ENCODE measurements at places on chromosomes 3 and 15.

GRCh38 chr3:126514161-126514560 lies 3.4 kb downstream of the UROC1 start:
- no peak for DNase-seq

- no peak for DNase-seq
These were observed 305.0 kb upstream of the C2CD4B start for GRCh38 chr15:62469874-62470688.

DNA sequence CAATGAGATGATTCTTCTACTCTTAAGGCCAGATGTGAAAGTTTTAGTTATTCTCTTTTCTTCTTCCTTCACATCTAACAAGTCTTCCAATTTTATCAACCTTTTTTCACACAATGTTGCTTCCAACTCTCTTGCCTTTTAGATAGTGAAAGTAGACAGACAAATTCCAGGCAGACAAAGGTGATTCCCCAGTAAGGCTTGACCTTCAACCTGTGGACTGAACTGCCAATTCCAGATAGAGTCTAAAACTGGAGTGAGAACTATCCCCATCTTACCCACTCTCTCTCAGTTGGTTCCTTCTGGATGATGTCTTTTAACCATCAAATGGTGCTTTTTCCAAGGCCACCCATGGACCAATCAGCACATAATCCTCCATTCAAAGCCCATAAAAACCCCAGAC lies 159.0 kb downstream of the NSUN3 start:
- DNase-seq, result no peak

GRCh38 chr15:55343168-55343567 lies 24.1 kb downstream of the PIGB start:
- no peak for DNase-seq

- DNase-seq, result no peak
These were observed 36.3 kb upstream of the PCOLCE2 start for GRCh38 chr3:142925140-142925539.

- DNase-seq, result no peak
These were observed 127.3 kb upstream of the PRICKLE2 start for GRCh38 chr3:64352639-64352992.

- DNase-seq, result no peak
These were observed 641 bp downstream of the OPA1 start for GRCh38 chr3:193593668-193594030.

GRCh38 chr3:10524270-10524669 lies 18.9 kb upstream of the ATP2B2 start:
- no peak for DNase-seq

DNA sequence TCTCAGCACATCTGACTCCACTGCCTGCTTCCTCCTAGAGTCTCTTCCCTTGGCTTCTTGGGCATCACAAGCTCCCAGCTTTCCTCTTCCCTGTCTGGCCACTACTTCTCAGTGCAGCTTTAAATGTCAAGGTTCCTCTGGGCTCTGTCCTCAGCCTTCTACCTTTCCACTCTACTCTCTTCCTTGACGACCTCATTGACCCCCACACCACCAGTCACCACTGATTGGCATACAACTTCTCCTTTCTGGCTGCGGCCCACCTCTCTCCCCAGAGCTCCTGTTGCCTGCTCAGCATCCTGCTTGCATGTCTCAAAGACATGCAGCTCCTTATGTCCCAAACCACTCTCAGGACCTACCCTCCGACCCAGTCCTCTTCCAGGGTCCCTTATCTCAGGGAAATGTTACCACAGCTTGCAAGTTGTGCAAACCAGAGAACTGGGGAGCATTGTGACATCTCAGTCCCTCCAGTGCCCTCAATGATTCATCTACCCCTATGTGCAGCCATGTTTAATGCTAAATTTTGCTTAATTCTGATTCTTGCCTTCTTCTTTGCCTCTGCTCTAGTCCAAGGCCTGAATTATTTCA lies 49.9 kb downstream of the TRPM1 start:
- DNase-seq, result no peak

DNA sequence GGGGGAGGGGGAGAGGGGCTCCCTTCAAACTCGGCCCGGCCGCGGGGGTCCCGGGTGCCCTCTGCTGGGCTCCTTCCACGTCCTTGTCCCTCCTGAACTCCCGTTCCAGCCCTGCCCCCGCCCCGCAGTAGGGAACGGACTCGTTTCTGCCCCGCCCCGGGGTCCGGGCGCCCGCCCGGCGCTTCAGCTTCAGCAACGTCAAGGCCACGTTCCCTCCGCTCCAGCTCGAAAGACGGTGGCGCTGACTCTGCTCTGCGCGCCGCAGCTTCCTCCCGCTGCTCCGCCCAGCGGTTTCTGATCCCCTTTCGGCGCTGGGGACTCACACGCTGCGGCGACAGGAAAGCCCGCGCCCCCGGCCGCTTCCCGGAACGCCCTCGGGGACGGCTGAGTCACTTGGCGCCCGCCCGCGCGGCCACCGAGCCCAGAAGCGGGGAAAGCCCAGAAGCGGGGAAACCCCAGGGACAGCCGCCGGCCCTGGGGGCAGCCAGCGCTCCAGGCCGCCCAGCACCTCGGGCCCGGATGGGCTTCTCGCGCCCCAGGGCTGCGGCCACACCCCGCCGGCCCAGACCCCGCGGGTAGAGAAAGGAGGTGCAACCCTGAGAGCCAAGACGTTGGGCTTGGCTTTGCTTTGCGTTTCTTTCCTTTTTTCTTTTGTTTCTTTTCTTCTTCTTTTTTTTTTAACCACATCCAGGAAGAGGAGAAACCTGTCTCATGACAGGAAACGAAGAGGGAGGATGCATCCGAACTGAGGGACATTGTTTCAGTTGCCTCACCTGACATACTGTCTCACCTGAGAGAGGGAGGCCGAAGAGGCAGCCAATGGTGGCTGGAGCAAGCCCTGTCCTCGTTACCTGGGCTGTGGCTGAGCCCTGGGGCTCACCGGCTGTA lies 28.9 kb downstream of the ARHGAP31 start:
- peak; percentile 66 for DNase-seq

DNA sequence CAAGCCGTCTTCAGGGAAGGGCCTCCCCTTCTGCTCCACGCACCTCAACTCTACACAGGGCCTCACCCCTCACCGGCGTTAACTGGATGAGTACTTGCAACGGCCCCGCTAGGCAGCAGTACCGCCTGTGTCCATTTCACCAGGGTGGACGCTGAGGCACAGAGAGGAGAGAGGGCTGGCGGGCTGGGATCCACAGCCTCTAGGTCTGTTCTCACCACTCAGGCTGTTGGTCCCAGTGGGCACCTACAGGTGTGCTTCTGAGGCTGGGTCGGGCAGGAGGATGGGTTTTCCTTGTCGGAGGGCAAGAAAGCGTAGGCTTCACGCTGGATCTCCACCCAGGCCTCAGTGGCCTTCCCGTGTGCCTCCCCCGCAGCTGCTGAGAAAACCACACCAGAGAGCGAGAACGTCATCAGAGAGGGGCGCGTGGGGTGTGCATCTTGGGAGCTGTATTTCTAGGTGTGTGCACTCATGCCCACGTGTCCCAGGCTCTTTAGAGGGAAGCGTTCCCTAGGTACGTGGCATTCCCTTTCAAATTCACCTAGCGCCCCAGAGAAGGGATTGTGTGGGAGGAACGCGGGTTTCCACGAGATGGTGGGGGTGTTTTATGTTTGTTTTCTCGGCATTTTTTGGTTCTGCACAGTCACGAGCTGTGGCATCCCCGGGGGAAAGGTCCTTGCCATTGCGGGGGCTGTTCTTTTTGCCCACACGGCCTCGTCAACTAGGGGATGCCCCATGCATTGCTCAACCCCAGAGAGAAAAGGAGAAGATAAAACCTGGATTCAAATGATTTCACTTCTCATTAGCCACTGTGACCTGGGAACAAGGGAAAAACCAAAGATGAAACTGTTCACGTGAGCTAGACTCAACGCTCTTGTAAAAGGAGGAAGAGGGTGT lies 67.7 kb downstream of the MGLL start:
- no peak for DNase-seq

- DNase-seq, result no peak
These were observed 16.9 kb upstream of the CFAP161 start for GRCh38 chr15:81117136-81117535.

- DNase-seq, result no peak
These were observed 109.2 kb upstream of the STT3B start for GRCh38 chr3:31423482-31423881.

GRCh38 chr3:137012097-137012501 lies 54.3 kb downstream of the IL20RB start:
- no peak for DNase-seq

- DNase-seq, result no peak
These were observed 8.4 kb downstream of the IFT80 start for GRCh38 chr3:160390565-160391138.

- peak; percentile 20 for DNase-seq
These were observed at the start of gene CISH for GRCh38 chr3:50611464-50612233. CISH (minus strand) TSS chr3:50611774; CDS start chr3:50611650, 124 bp downstream.

- DNase-seq, result no peak
These were observed 4.3 kb downstream of the ZNF592 start for GRCh38 chr15:84752700-84753099.

- no peak for DNase-seq
These were observed 13.9 kb downstream of the SPINT1 start for GRCh38 chr15:40857601-40858341.

DNA sequence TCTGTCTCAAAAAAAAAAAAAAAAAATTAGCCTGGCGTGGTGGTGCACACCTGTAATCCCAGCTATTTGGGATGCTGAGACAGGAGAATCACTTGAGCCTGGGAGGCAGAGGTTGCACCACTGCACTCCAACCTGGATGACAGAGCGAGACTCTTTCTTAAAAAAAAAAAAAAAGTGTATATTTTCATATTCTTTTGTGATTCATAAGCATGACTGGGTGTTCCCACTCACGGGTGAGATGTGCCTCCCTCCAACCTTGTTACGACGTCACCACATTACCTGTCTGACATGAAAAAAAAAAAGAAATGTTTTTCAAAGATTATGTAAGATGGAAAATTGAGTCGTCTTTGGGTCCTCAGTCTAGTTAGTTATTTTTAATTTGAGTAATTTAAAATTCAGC lies 56.8 kb downstream of the TMEM41A start:
- no peak for DNase-seq

- no peak for DNase-seq
These were observed 76.1 kb upstream of the ATP11B start for GRCh38 chr3:182717216-182717615.

- no peak for DNase-seq
These were observed 34.5 kb downstream of the NR1D2 start for GRCh38 chr3:23979569-23979968.

DNA sequence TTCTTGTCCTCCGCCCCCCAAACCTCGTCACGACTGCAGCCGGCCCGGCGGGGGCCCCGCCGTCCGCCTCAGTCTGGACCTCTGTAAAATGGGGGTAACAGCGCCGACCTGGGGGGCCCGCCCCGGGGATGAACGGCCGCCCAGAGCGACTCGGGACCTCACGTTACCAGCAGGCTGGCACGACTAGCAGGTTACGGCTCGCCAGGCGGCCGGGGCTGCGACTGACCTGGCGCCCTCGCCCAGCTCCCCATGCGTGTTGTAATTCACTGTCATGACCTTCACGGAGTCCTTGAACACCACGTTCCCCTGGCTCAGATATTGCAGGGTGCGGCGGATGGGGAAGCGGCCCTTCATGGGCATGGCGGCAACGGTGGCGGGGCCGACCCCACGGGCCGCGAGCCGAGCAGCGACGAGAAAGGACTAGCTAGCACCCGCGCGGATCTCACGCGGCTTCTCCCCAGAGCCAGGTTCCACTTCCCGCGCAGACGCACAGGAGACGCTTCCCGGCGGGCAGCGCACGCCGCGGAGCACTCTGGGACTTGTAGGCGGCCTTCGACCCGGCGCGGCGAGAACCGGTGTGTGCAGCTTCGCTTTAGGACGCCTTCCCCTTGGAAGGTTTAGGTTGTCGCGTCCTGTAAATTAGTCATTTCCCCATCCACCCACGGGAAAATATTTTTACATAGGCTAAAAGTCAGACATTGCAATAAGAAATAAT lies at the start of gene MRPS25:
Gene MRPS25 (minus strand): TSS at position 481 of the 715 bp plus-strand sequence. CDS start 121 bp downstream, at position 360.
- DNase-seq, result peak; percentile 57
